ENCODE measurements at places on chromosomes 4 and X.

DNA sequence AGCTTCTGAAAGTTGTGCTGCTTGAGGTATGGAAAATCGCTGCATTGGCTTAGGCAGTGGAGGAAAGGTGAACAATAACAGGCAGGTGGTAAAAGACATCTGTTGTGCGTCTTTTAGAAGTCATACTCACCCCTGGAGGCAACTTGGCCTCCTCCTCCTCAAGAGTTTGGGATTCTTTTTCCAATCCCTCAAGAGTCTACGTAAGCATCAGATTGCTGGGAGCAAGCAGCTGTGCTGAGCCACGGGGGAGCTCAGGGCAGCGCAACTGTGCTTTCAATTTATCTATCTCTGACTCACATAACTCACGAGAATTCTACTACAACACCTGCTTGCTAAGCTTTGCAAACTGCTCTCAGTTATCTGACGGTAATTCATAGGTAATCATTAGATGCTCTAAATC is 6.4 kb upstream of the RBMX2 start:
- no peak for ATAC-seq

DNA sequence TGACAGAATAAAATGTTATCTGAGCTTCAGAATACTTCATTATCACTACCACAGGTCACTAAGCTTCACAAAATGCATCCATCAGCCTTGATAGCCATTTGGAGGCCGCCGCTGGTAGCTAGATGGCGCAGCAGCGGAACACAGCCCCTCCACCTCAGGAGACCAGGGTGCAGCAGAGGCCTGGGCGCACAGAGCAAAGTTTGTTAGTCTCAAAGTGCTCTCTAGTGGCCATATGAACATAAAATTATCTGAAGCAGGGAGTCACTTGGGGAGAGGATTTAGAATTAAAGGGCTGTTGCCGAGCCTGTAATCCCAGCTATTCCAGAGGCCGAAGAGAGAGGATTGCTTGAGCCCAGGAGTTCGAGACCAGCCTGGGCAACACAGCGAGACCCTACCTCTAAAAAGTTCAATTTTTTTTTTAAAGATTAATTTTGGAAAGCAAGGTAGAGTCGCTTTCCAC is 8.1 kb upstream of the DCTD start:
- ATAC-seq = peak; percentile 96

DNA sequence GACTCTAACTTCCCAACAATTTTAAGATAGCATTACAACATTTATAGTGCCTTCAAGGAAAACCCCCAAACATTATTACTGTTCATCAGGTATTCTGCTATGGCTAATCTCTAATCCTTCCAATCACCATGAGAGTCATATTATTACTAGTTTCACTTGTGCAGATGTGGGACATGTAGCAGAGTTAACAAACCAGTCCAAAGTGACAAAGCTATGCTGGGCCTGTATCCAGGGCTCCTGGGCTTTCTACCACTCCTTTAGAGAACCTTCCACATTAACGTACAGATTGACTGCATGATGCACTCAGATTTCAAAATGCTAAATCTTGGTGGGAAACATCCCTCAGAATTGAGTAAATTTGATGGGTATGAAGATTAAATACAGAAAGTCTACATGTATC is 16.4 kb downstream of the CASP3 start:
- no peak for ATAC-seq

- ATAC-seq = peak; percentile 32
Measured at GRCh38 chrX:54494989-54495813, 833 bp downstream of the FGD1 start.

- peak; percentile 25 for ATAC-seq
Measured at GRCh38 chr4:40196724-40197281, at the start of gene RHOH. Gene RHOH (plus strand): TSS chr4:40197031. CDS start chr4:40243387, 46,356 bp downstream.

GRCh38 chrX:44906041-44906440 is 33.1 kb downstream of the KDM6A start:
- ATAC-seq = peak; percentile 25

DNA sequence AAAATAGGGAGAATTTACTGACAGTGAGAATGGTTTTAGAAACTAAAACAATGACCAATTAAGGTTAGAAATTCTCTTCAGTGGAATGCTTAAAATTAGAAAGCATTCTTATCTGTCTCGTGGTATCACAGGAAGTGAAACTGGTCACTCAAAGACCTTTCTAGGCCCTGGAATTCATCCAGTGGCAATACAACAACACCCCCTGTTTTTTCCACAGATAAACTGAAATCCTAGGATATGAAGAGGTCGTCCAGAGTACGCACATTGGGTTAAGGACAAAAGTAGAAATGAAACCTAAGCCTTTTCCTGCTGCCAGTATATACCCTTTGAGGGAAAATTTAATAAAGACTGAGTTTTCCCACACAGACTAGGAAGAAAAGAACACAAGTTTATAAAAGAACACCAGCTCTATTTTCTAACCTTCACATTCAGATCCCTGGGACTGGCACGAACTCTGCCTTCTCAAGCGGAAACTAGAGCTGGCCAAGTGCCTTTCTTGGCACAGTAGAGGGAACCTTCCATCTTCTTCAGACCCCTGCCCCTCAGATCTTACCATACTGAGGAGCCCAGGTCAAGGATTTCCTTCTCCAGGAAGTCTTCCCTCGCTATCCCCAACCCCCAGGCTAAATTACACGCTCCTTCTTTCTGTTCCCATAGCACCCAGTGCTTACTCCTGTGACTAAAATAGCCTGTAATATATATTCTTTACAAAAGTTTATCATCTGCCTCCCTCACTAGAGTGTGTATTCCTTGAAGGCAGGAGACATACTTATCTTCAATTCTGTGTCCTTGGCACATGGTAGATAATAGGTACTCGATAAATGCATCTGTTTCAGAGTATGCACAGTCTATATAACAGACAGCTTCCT is 16.9 kb downstream of the LHFPL1 start:
- ATAC-seq = no peak

DNA sequence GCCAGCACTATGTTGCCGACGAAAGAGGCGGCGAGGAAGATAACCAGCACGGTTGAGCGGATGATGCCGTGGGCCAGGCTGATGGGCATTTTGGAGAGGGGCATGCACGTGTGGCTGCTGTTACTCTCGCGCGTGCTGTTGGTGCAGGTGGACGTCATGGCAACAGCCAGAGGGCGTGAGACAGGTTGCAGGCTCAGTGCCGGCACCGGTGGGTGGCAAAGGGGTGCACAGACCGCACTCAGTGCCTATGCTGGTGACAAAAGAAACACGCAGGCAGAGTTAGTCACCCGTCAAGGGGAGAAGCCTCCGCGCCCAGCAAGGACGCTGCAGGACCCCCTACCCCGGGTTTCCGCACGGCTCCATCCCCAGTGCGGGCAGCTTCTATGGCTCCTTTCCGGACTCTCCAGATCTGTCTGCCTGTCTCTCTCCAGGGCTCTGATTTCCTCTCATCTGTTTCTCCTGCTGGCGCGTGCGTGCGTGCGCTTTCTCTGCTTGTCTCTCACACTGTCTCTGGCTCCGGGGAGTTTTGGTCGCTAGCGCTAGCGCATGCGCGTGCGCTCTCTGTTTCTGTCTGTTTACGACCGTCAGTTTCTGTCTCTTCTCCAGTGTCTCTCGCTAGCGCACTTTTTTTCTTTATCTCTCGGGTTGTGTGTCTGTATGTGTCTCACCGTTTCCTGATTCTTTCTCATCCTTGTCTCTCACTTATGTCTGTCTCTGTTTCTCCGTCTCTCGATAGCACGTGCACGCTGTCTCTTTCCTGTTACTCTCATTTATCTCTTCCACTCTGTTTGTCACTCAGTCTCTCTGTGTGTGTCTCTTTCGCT is 2.1 kb downstream of the GPR101 start:
- ATAC-seq = peak; percentile 25

- ATAC-seq = peak; percentile 99
Measured at GRCh38 chrX:7927259-7928167, at the start of gene PNPLA4. Gene PNPLA4 (minus strand): TSS chrX:7927413. CDS start chrX:7926119, 1,294 bp downstream.

DNA sequence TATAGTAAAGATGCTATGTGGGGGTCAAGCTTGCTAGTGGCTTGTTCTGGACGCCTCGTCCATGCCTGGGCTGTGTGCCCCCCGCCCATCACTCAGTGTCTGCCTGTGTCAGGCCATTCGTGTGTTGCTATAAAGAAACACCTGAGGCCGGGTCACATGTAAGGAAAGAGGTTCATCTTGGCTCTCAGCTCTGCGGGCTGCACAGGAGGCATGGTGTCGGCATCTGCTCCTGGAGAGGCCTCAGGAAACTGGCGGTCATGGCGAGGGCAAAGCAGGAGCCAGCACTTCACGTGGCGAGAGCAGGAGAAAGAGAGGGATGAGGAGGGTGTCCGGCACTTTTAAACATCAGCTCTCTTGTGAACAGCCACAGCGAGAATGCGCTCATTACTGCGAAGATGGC is 25.2 kb downstream of the PIGG start:
- no peak for ATAC-seq

DNA sequence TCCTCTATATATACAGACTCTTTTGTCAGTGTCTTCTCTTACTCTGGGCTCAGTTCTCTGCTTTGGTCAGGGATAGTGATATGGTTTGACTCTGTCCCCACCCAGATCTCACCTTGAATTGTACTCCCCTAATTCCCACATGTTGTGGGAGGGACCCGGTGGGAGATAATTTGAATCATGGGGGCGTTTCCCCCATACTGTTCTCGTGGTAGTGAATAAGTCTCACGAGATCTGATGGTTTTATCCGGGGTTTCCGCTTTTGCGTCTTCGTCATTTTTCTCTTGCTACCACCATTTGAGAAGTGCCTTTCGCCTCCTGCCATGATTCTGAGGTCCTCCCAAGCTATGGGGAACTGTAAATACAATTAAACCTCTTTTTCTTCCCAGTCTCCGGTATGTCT is 144.4 kb downstream of the GLUD2 start:
- no peak for ATAC-seq

DNA sequence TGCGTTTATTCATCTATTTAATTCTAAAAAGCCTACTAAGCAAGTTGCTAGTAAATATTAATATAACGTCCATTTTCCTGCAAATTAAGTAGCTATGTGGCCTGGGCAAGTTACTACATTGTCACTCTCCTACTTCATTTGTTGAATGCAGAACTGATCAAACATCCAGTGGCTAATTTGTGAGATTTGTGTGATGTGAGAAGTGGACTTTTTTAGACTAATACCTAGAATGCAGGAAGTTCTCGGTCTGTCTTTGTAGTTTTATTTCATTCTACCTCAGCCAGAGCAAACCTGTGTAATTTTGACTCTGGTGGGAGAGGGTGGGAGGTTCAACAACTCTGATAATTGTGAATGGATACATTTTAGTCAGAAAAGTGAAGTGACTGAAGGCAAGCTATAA is 840 bp downstream of the GUF1 start:
- ATAC-seq = no peak

DNA sequence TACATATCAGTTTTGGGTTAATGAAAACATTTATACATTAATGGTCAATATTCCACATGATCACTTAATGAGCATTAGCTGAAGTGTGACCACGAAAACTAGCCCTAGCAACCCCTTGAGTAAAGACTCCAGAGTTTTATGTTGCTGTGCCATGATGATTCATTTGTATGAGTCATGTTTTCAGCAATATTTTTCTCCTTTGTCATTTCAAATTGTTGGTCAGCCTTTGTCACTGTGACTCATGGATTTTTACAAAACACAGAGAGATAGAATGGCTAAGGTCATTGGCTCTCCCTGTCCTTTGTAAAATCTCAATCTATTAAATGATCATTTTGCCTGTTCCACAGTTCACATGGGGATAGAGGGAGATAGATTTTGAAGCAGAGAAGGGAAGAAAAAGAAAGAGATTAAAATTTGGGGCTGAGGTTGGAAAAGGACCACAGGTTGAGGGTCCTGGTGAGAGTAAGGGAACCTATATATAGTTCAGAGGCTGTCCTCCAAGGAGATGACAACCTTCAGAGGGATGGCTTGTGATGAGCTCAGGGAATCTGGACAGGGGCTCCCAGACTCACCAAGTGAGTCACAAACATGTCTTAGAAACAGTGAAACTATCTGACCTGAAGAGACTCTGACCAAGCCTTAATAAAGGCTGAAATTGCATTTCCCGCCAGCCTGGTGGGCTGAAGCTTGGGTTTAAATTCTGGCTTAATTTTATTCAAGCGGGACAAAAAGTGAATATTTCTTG is 25.6 kb downstream of the NR0B1 start:
- ATAC-seq = peak; percentile 26

GRCh38 chr4:1716065-1716945 is 4.2 kb upstream of the SLBP start:
- no peak for ATAC-seq

- ATAC-seq = no peak
Measured at GRCh38 chrX:37594755-37595382, 23.4 kb downstream of the LANCL3 start.

DNA sequence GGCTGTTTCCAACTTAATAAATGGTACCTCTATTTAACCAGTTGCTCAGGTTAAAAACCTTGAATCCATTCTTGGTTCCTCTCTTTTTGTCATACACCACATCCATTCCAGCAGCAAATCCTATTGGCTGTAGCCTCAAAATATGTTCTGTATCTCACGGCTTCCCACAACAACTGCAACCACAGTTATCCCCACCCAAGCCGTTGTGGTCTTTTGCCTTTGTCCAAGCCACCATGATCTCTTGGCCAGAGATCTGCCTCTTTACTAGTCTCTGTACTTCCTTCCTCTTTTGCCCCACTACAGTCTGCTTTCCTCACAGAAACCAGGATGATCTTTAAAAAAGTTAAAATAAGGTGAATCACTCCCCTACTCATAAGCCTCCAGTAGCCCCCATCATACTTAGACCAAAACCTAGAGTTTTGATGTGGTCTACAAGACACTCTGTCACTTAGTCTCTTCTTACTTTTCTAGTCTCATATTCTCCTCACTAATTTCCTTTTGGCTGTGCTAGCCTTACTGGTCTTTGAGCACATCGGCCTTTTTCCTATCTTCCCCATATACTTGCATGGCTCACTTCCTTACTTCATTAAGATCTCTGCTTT is 10.3 kb downstream of the MAOA start:
- ATAC-seq = no peak

DNA sequence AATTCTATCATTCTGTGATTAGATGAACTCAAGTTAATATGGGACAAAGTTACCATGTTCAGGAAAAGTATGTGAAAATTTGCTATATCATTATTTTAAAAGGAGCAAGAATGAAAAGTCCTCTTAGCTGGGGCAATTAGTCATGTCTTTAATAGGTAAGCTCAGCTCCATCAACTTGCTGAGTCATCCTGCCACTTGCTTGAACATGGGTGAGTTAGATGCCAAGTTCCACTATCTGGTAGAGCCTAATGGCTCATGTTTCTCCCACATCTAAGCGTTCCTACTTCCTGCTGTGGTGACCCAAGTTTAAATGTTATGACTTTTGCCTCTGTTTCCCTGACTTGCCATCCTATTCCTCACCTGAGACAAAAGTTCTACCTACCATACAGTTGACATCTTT is 276.8 kb downstream of the ZNF674 start:
- ATAC-seq = peak; percentile 83

Measured in esophagus mucosa (tissue), 1 donor.